ENCODE measurements at places on chromosomes 4 and X. TPM values are rescaled to one million over a fixed set of nuclear protein-coding genes. Genes with fewer than 3 reads are reported as not detected.
A peak's percentile ranks its signal among the peaks of the same experiment; 100 is the strongest.

The NDP gene
- total RNA-seq: 18.7 TPM

The WNK3 gene
- total RNA-seq: 40.2 TPM

The CASP3 gene
- total RNA-seq: 54.3 TPM

The MMAA gene
- total RNA-seq: 12.5 TPM

The F9 gene
- total RNA-seq: not detected

The APEX2 gene
- 2.8 TPM for total RNA-seq

The ABCE1 gene
- total RNA-seq: 92.1 TPM

The RTL9 gene
- 0.82 TPM for total RNA-seq

- DNase-seq: peak; percentile 0
These were observed at the start of gene PPEF1 for GRCh38 chrX:18707426-18708049. PPEF1 (plus strand) TSS chrX:18707645; CDS start chrX:18707781, 136 bp downstream.

DNA sequence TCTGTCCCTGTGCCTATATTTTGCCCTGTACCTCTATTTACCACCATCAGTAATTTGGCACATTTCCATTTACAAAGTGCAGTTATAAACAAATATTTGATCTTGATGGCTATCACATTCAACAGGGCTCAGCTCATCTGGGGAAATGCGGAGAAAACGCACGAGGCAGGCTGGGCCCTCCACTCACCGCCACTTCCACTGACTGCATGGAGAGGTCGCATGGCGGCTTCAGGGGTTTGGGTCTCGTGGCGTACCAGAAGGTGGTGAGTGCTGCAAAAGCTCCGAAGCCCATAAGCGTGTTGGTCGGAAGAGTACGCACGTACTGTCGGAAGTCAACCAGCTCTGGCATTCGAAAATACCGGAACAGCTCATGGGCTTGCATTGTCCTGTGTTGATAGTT lies 22.6 kb downstream of the ACSL1 start:
- no peak for DNase-seq

DNA sequence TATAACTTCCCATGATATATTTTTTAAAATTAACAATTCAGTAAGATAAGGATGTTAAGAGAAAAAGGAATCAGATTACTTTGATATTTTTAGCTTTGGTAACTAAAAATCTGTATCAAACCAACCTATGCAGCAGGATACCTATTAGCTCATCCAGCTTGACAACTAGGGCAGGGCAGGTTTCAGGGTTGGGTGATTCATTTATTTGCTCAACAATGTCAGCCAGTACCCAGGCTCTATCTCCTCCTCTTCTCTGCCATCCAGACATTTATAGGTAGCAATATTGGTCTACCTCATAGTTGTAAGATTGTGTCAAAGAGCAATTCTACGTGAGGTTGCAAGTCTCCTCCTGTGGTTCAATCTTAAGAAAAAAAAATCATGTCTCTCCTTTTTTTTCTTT lies 421.9 kb downstream of the ANKRD50 start:
- DNase-seq: no peak

GRCh38 chr4:90142081-90142480 lies 14.9 kb downstream of the CCSER1 start:
- no peak for DNase-seq

DNA sequence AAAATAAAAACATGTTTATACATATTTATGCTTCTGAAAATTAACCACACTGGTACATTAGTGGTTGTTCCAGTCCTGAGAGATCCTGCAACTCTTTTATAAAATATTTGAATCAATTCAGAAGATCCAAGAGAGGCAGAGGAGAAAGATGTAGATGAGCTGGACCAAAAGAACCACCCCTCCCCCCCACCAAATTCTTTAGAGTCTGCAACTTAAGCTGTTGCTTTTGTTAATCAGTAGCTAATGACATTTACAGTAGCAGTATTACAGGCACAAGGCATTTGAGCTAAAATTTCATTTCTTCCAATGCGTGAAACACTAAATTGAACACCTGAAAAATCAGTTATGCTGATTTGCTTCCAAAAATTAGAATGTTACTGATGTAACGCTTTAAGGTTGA lies 61.5 kb downstream of the PDK3 start:
- DNase-seq: no peak

DNA sequence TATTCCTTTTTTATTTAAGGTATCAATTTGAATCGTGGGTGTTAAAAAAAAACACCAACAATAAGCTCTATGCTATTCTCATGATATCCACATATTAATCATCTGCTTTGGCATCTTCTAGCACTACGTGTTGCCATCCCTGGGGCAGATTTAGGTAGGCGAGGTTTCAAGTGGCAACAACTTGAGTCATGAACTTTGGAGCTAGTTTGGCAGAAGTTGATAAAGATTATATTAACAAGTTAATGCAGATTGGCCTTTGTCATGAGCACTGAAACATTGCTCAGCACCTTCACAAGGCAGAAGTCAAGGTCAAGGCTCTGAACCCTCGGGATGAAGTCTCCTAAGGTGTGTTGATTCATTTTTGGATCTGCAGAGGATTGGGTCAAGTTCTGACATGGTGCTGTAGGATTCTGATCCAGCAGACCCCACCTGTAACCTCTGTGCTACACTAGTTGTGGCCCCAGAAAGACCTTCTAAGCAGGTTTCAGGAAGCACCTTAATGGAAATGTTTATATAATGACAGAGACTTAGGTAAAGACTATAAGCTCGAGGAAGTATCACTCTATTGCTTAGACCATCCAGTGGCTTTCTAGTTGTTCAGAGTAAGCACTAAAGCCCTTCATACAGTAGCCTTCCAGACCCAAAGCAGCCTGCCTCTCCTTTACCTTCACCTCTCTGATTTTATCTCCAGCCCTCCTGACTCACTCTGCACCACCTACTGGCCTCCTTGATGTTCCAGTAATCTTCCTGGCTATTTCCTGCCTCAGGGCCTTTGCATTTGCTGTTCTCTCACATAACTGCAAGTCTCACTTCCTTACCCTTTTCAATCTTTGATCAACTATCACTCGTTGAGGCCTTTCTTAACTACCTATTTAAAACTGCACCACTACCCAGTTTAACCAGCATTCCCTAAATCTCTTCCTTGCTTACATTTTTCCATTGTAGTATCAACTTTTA lies 117.0 kb upstream of the SLC4A4 start:
- DNase-seq: no peak

DNA sequence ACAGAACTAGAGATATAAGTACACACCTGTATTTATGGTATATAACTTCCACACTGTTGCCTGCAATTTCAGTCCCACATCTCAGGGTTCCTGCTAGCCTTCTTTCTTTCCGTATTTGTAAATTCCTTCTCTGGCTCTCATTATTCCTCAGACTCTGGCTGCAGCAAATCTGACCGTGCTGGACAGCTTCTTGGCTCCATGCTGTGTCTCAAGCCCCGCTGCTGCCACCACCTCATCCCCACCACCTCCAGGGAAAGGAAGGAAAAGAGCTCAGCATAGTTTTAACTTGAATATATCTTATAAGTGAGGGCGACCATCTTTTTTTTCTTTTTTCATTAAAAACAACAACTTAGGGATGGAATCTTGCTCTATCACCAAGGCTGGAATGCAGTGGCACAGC lies 155.6 kb upstream of the CXCL13 start:
- DNase-seq: no peak

DNA sequence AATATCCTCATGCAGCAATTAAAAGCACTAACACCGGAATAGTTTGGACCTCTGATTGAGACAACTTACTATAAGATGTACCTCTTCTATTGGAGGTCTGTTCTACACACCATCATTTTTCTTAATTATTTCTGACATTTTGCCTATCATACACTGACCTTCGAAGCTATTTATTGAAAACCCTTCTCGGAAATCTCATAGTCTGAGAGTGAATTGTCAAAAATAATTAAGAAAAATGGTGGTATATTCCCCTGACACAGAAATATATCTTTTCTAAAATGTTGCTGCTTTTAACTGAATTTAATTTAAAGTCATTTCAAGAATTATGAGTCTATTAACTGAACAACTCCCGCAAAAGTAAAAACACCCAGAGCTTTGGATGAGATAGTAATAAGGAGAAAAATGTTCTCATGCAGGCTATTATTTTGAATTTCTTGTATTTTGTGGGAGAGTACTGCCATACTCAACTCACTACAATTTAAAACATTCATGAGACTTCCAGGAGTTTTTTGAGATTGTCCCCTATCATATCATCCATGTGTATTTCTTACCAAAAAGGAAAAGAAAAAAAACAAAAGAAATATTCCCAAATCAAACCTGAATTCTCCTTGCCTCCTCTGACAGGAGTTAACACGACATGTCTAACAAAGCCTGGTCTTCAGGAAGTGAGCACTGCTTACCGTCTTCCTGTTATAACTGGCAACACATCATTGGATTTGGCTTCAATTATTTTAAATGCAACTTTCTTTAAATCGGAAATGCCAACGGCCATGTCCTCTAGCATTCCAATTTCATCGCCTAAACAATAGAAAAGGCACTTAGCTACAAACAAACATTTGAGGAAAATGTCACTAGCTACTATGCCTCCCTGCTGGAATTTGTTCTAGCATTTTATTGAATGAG lies 485.3 kb downstream of the IL15 start:
- no peak for DNase-seq

GRCh38 chr4:40750461-40751258 lies 905 bp downstream of the NSUN7 start:
- no peak for DNase-seq

DNA sequence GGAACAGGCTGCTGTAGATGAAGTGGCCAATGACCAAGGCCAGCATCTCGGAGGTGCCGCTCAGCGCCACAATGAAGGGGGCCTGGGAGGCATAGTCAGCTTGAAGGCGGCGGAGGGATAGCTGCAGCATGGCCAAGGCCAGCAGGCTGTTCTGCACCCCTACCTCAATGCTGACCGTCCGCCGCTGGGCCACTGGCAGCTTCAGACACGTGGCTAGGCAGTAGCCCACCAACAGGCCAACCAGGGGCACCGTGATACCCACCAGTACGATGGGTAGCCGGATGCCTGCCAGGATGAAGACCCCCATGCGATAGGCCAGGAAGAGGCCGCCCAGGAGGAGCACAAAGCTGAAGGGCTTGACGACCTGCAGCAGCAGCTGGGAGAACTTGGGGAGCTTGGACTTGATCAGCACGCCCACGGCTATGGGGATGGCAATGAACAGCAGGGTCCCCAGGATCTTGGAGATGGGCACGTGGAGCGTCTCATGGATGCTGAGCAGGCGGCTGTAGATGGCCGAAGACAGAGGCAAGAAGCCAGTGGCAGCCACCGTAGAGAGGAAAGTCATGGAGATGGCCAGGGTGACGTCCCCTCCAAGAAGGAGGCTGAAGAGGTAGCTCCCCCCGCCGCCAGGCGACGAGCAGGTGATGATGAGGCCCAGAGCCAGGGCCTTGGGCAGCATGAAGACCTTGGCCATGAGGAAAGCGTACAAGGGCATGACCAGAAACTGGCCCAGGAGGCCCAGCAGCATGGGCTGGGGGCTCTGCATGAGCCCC lies 1.3 kb upstream of the UBL4A start:
- DNase-seq: no peak

GRCh38 chr4:48267574-48267973 lies 2.1 kb downstream of the TEC start:
- DNase-seq: no peak

DNA sequence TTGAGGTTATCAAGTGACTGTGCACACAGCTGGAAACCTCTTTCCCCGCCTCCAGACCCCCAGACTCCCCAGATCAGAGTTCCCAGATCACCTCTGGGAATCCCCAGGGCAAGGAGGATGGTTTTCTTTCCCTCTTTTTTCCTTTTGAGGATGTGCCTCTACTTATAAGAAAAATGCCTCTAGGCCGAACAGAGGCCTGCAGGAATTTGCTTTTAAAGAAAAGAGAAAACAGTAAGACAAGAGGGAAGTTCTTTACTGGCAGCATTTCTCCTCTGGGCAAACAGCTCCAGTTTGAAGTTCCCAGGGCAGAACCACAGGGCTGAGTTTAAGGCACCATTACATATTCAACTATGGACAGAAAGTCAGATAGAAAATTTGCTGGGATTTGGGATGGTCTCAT lies 837.9 kb upstream of the LCORL start:
- no peak for DNase-seq

GRCh38 chr4:140038031-140038533 lies 115.9 kb downstream of the MAML3 start:
- DNase-seq: no peak

Data from cerebellum (tissue), 4 donors.